ENCODE measurements at places on chromosomes 12 and 14.

- no peak for ATAC-seq
These were observed 11.3 kb downstream of the PLD4 start for GRCh38 chr14:104935955-104936354.

DNA sequence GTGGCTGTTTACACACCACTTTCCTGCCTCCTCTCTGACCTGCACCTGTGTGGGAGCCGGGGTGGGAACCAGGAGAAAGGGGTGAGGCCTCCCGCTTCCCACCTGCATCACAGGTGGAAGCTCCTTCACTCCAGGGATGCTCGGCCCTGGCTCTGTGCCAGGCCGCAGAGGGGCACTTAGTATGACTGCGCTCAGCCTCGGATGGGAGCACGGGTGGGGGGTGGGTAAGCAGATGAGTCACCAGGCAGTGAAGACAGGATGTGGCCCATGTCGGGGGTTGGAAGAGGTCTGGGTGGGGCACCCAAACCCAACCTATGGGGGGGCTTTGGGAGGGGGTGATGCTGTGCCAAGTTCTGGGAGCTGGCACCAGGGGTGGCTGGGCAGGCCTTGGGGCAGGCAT is 7.4 kb upstream of the CYP46A1 start:
- no peak for ATAC-seq

- ATAC-seq, result no peak
These were observed 1.2 kb upstream of the CSAD start for GRCh38 chr12:53181935-53182334.

- ATAC-seq, result no peak
These were observed 1.4 kb downstream of the DUSP6 start for GRCh38 chr12:89350630-89351488.

GRCh38 chr12:50599366-50600095 is 94.7 kb downstream of the DIP2B start:
- no peak for ATAC-seq

- no peak for ATAC-seq
These were observed 90.1 kb downstream of the HELB start for GRCh38 chr12:66392266-66392915.

DNA sequence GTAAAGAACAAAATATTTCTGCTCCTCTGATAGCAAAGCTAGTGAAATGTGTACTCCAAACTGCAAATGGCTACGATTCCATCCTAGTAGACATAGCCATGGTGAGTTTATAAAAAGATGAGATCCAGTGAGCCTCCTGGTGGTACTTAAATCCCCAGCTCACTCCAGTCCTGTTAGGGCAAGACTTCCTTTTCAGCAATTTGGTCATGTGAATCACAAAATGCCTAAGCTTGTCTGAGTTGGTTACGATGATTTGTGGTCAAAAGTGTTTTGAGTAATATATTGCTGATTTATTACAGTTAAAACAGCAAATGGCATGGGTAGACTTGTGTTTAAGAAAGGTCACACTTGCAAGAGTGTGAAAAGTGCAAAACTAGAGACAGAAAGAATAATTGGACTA is 102.7 kb upstream of the NAV3 start:
- no peak for ATAC-seq

DNA sequence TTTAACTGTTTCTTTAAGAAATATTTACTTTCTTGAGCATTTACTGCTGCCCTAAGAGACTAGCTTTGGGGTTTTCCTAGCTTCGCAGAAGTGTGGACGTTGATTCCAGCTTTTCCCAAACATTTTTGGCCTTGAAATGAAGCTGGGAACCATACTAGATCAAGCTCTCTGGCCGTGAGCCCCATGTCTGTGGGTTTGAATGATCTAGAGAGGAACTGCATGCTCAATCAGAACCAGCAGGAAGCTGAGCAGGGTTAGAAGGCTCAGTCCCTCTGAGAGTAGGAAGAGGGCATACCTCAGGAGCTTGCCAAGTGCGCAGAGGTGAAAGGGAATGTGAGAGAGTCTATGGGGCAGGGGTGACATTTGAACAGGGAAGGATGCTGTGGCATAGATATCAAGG is 292.1 kb downstream of the CACNA1C start:
- no peak for ATAC-seq

DNA sequence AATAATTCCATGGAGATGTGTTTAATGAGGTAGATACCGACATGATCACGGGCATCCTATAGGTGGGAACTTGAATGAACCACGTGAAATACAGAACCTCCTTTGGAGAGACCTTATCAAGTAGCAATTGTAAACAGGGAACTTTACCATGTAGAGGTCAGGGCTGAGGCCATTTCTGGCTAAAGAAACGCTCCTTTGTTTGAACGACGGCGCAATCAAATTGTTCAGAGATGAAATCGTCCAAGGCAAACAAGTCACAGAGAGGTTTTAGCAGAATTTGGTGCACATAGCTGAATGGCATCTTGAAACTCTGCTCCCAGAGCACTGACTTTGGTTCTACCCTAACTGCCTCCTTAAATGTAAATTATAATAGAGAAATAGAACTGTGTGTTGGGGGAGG is 9.8 kb downstream of the PRIMA1 start:
- no peak for ATAC-seq

GRCh38 chr12:120126635-120127005 is 10.1 kb upstream of the RAB35 start:
- ATAC-seq, result peak; percentile 66

DNA sequence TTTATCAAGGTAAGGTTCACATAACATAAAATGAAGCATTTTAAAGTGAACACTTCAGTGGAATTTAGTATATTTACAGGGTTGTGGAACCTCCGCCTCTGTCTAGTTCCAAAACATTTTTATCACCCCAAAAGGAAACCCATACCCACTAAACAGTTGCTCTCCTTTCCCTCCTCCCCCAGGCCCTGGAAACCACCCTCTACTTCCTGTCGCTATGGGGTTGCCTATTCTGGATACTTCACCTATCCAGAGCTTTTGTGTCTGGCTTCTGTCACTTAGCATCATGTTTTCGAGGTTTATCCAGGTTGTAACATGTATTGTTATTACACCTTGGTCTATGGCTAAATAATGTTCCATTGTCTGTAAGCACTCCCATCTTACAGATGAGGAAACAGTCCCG is 27.7 kb upstream of the ZFP36L1 start:
- no peak for ATAC-seq

DNA sequence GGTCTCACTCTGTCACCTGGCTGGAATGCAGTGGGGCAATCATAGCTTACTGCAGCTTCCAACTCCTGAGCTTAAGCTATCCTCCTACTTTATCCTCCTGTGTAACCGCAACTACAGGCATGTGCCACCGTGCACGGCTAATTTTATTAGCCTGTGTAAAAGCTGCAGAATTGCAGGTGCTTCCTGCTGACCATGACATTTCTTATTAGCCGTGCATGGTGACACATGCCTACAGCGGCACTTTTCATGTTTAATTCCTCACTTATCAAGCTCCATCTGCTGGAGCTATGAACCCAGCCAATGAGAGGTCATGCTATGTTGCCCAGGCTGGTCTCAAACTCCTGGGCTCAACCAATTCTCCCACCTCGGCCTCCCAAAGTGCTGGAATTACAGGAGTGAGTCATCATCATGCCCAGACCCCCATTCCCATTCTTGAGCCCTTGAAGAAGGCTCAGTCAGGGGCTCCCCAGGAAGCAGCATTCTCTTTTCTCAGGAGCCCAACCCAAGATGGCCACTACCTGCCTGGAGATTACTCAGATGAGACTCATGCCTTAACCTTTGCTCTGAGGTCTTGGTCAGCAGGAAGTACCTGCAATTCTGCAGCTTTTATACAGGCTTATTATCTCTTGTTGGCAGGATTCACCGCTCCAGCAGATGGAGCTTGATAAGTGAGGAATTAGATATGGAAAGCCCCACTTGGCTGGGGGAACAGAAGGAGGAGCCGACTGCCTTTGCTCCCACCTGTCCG is 503.2 kb downstream of the MED13L start:
- ATAC-seq, result no peak

DNA sequence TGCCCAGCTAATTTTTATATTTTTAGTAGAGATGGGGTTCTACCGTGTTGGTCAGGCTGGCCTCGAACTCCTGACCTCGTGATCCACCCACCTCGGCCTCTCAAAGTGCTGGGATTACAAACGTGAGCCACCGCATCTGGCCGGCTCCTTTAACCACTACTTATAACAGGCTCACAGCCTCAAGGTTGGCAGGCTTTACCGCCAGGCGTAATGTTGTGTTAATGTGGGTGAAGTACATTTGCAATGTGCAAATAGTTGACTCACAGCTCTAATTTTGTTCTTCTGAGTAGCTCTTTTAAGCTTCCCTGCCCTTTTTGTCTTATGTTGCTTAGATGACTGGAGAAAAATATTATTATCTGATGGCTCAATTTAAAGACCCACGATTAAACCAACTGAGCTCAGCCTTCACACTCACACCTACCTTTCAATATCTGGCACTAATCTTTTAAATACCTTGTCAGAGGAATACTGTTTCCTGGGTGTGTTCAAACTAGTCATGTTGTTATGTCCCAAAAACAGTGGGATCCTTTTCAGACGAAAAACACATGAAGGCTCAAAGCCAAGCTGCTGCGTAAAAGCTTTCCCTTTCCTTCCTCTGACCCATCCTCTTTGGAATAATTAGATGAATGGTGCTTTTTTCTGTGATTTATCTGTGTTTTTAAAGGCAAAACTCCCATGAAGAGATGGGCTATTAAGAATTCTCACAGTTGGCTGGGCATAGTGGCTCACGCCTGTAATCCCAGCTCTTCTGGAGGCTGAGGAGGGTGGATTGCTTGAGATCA is 57.2 kb upstream of the USP44 start:
- peak; percentile 96 for ATAC-seq

- ATAC-seq, result no peak
These were observed 278.1 kb downstream of the NUAK1 start for GRCh38 chr12:105860561-105861207.

GRCh38 chr14:31402764-31403439 is 17.4 kb downstream of the HEATR5A start:
- no peak for ATAC-seq

DNA sequence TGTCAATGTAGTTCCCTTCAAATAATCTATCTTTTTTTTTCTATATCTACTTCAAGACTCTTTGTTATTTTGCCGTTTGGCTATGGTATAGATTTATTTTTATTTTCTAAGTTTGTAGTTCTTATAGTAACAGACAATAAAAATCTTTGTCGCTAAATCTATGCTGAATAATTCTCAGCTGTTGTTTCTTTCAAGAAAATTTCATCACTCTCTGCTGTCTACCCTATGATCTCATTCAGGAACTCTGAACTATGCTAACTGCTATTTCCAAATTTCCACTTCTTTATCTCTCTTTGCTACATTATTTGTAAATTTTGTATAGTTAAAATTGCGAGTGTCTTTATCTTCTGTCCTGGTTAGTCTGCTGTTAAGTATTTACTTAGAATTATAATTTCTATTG is 353.6 kb downstream of the LRFN5 start:
- no peak for ATAC-seq

- peak; percentile 62 for ATAC-seq
These were observed 44.6 kb downstream of the C14orf132 start for GRCh38 chr14:96083667-96084320.

- no peak for ATAC-seq
These were observed 3.8 kb upstream of the CDKL1 start for GRCh38 chr14:50400461-50400860.

DNA sequence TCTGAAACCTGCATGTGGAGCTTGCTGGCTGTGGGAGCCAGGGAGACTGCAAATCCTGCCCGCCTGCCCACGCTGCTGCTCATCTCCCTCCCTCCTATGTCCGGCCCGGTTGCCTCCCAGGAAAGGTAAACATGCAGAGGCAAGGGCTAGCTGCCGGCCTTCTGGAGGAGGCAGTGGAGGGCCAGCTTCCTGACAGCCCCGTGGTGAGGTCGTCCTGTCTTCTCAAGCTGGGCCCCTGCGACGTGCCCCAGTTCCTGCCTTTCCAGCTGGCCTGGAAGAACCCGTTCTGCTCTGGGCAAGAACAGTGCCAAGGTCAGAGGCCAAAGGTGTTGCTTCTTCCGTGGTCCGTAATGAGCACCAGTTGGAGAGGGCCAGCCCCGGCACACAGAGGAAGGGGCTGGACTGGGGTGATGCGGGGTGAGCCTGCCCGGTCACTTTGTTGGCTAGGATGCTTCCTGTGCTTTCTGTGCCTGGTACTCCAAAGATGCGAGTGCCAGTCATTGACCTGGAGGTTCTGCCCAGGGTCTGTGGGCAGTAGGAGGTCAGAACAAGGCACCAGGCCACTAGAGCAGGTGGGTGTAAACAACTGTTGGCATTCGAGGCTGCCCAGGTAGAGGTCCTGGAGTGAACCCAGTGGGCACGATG is 25.3 kb downstream of the TPCN1 start:
- peak; percentile 46 for ATAC-seq

- ATAC-seq, result no peak
These were observed 128.4 kb upstream of the SSTR1 start for GRCh38 chr14:38079268-38079667.

GRCh38 chr14:20807304-20808161 is 4.9 kb upstream of the RNASE1 start:
- ATAC-seq, result no peak

DNA sequence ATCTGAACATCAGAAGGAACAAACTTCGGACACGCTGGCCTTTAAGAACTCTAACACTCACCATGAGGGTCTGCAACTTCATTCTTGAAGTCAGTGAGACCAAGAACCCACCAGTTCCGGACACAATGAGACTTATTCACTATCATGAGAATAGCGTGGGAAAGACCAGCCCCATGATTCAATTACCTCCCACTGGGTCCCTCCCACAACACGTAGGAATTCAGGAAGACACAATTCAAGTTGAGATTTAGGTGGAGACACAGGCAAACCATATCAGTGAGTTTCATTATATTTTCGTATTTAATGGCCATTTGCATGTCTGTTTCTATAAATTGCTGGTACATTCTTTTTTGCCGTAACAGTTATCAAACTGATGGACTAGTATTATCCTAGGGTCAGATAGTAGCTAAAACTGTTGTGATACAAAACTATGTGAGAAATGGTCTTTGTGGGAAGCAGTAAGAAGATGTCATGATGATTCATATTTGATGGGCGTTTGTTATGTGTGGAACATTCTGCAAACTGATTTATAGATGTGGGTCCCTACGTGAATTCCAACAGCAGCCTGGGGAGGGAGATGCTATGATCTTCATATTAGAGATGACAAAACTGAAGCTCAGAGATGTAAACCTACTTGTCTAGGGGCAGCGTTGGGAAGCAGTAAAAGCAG is 282.4 kb upstream of the TMEM132C start:
- ATAC-seq, result no peak

GRCh38 chr14:89349171-89350008 is 67.6 kb downstream of the FOXN3 start:
- no peak for ATAC-seq

DNA sequence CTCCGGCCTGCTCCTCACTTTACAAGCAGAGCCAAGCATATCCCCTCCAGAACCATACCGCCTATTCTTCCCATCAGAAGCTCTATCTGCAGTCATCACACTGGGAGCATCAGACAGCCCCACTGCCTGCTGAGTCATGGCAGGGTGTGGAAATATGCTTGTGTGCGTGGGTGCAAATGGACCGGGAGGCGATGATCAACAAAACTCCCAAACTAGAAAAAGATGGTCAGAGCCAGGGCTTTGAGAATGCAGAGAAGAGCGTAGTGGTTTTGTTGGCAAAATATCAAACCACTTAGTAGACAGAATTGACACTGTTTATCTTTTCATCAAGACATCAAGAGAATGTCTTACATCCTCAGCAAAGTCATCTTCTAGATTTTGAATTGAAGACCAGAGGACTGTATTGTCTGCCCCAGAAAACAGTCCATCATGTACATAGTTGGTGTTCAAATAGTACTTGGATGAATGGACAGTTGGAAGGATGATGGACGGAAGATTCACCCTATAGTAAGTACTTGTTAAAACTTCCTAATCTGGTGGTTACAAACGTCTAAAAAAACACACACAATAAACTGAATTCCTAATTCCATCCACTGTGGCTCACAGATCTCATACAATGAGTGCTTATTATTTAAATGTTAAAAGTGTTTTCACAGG is 54.9 kb downstream of the VWF start:
- ATAC-seq, result no peak

Measured in esophagus mucosa (tissue), 1 donor.